ENCODE measurements at places on chromosomes 2 and 18.

- DNase-seq, result no peak
These were observed 180.4 kb downstream of the ANKRD30B start for GRCh38 chr18:14928396-14928795.

DNA sequence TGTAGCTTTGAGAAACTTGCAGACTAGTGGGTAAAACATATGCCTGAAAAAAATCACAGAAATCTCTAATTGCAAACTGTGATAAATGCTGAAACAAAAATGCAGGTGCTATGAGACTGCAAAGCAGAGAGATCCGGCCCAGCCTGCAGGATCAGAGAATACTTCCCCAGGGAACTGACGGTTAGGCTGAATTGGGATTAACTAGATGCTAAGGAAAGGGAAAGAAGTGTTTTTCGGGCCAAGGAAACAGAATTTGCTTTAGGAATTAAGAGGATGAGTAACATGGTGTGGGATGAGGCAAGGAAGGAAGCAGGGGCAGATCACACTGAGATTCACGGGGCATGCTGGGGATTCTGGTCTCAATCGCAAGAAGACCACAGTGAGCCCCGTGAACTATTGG, 71.5 kb downstream of the OSBPL6 start:
- no peak for DNase-seq

DNA sequence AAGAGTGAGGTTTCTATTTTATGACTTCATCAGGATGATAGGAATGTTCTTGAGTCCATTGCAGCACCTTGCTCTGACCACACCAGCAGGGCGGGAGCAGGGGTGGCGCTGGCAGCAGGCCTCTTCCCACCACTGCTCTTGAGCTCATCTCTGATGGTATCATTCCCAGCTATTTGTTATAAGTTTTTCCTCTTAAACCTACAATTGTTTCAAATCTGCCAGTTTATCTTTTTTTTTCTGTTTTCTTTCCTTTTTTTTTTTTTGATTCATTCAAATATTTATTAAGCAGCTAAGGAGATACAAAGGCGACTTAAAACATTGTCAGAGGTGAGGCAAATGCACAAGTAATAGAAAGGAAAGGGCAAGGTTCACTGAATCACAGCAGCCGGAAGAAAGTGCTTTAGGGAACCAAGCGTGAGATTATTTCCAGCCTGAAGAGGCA, 28.7 kb downstream of the NIFK start:
- DNase-seq, result no peak

DNA sequence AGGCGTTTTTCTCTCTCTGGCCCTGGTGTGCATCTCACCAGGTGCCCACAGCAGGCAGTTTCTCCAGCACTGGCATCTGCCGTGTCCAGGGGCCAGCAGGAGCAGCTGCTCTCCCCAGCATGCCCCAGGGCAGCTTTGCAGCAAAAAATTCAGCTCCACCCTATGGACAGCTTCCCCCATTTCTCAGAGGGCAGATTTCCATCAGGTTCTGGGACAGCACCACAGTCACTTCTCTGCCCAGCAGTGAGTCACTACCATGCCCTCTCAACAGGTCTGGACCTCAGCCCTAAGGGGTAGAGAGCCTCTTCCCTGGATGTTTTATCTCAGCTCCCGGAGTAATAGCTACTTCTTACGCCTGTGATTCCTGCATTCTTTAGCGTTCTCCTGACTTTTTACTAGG, 170.2 kb upstream of the RAB12 start:
- DNase-seq, result no peak

GRCh38 chr2:175002547-175003274, 2.5 kb downstream of the CHN1 start:
- no peak for DNase-seq

- no peak for DNase-seq
These were observed 59.5 kb downstream of the E2F6 start for GRCh38 chr2:11406267-11406957.

- no peak for DNase-seq
These were observed 4.4 kb downstream of the DYNC2LI1 start for GRCh38 chr2:43778233-43778632.

- DNase-seq, result no peak
These were observed 109.6 kb downstream of the LAMA3 start for GRCh38 chr18:23798824-23799223.

GRCh38 chr2:11750422-11750821, 4.0 kb downstream of the LPIN1 start:
- no peak for DNase-seq

DNA sequence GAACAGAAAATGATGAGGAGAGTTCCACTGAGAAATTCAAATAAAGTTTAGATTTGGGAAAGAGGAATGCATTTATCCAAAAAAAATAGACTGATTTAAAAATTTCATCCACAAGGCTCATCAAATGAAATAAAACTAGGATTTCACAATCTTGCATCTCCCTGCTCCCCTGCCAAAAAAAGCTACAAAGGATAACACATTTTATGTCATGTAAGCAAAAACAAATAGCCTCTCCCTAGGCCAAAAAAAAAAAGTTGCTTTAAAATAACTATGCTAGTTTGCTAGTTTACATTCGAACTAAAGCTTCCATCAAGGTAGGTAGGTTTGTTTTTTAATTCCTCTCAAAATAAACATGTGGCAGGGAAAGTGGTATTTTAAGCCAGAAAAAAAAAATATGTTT, 465.5 kb upstream of the ID2 start:
- no peak for DNase-seq

- DNase-seq, result no peak
These were observed 157.6 kb upstream of the NDUFV2 start for GRCh38 chr18:8944871-8945245.

GRCh38 chr2:200615247-200615646, 29.4 kb downstream of the AOX1 start:
- no peak for DNase-seq

GRCh38 chr18:29749704-29750103, 1292.8 kb downstream of the DSC3 start:
- DNase-seq, result no peak

DNA sequence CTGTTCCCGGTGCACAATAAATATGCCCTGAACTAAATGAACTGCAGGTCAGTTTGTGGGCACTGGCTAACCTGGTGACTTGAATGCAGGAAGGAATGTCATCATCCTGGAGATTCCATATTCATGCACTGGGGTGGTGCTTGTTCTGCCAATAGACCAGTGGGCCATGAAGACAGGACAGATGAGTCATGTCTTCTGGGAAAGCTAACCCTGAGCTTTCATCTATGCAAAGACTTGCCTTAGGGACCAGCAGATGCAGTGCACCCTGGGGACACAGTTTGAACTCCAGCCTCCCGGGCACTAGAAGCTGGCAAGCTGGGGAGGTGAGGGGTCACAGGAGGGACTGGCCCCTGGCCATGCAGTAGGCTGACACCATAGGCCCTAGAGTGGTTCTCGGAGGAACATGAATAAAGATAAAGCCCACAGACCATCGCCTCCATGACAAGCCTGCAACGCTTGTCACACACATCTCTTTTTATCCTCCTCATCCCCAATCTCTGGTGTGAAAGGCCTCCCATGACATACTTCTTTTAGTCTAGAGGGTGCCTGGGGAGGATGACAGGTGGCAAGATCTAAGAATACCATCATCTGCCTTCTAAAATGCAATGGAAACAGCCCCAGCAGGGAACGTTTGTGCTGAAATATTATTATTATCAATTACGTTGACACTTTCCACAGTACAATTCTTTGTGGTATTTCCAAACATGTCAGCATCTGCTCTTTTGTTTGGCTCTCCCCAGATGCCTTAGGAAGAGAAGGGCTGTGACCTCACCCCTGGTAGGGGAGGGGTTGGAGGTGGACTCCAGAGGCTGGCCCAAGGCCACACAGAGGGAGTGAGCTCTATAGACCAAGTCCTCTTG, 267.4 kb upstream of the RAB6C start:
- DNase-seq, result no peak

GRCh38 chr2:23590241-23590869, 205.4 kb downstream of the KLHL29 start:
- no peak for DNase-seq

GRCh38 chr2:112621790-112622527, 23.8 kb upstream of the SLC20A1 start:
- DNase-seq, result no peak

- DNase-seq, result no peak
These were observed 32.5 kb downstream of the AMER3 start for GRCh38 chr2:130787841-130788240.

- no peak for DNase-seq
These were observed 136.6 kb downstream of the MYCN start for GRCh38 chr2:16076911-16077310.

- DNase-seq, result no peak
These were observed 18.2 kb downstream of the DBI start for GRCh38 chr2:119384971-119385370.

DNA sequence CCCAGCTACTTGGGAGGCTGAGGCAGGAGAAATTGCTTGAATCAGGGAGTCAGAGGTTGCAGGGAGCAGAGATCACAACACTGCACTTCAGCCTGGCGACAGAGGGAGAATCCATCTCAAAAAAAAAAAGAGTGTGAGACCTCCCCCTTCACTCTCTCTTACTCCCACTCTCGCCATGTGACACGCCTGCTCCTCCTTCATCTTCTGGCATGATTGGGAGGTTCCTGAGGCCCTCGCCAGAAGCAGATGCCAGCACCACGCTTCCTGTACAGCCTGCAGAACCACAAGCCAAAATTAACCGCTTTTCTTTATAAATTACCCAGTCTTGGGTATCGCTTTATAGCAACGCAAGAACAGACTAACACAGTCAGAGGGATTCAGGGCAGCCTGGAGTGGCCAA, 66.3 kb upstream of the CREB1 start:
- DNase-seq, result no peak

DNA sequence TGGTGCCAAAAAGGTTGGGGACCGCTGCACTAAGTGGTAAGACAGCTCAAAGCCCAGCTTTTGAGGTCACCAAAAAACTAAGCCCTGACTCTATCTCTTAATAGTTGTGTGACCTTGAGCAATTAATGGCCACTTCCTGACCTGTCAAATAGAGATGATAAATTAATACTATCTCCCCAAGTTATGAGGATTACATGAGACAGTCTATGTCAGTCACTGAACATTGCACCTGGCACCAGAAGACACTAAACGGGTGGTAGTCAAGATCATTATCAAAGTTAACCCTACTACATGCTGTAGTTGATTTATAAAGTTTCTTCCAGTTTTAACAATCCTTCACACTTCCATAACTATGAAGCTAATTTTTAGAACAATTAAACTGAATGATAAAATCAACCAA, 36.5 kb downstream of the STPG4 start:
- DNase-seq, result no peak

DNA sequence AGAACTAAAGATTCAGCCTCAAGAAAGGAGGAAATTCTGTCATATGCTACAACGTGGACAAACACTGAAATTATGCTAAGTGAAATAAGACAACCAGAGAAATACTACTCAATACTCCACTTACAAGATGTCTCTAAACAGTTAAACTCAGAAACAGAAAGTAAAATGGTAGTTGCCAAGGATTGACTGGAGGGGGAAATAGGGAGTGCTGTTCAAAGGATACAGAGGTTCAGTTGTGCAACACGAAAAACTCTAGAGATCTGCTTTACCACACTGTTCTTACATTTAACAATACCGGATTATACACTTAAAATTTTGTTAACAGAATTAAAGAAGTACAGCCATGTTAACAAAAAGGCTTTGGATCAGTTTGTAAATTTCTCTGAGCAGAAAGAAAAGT, 39.8 kb upstream of the C2orf15 start:
- peak; percentile 23 for DNase-seq

- no peak for DNase-seq
These were observed 59.7 kb upstream of the NABP1 start for GRCh38 chr2:191618046-191618780.

- DNase-seq, result no peak
These were observed 17.6 kb upstream of the EPHA4 start for GRCh38 chr2:221589696-221590095.

GRCh38 chr2:64807417-64807816, 153.7 kb upstream of the SERTAD2 start:
- DNase-seq, result no peak

GRCh38 chr2:229980431-229981184, 58.3 kb downstream of the FBXO36 start:
- DNase-seq, result peak; percentile 10

DNA sequence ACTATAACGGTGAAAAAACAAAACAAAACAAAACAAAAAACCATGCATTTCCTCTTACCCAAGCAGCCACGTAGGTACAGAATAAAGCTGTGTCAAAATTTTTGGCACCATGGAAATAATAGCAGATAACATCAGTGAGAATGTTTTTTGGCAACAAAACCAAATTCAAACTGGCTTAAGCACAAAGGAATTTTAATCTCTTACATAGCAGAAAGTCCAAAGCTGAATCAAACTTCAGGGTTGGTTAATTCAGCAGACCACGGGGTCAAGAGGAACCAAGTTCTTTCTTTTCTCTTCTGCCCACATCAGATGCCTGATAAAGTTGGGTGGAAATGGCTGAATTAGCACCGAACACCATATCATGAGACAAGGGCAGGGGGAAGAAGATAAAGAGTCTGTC, 129.5 kb downstream of the PAX3 start:
- no peak for DNase-seq

- DNase-seq, result no peak
These were observed 66.6 kb downstream of the ITGA4 start for GRCh38 chr2:181523756-181524155.

- no peak for DNase-seq
These were observed 46.1 kb upstream of the THOC1 start for GRCh38 chr18:313931-314330.
